ENCODE measurements at places on chromosomes 11 and 22. TPM values are rescaled to one million over a fixed set of nuclear protein-coding genes. Genes with fewer than 3 reads are reported as not detected.

Gene KCNJ1
- not detected for polyA plus RNA-seq

Gene TMEM184B
- 17.4 TPM for polyA plus RNA-seq

Gene PKDREJ
- polyA plus RNA-seq, result 0.08 TPM

Gene ZFPL1
- 90.3 TPM for polyA plus RNA-seq

Gene OR5AL1
- polyA plus RNA-seq, result not detected
